Inflammatory macrophage (primary cell): ENCODE measurements at places on chromosomes 11 and 22.

DNA sequence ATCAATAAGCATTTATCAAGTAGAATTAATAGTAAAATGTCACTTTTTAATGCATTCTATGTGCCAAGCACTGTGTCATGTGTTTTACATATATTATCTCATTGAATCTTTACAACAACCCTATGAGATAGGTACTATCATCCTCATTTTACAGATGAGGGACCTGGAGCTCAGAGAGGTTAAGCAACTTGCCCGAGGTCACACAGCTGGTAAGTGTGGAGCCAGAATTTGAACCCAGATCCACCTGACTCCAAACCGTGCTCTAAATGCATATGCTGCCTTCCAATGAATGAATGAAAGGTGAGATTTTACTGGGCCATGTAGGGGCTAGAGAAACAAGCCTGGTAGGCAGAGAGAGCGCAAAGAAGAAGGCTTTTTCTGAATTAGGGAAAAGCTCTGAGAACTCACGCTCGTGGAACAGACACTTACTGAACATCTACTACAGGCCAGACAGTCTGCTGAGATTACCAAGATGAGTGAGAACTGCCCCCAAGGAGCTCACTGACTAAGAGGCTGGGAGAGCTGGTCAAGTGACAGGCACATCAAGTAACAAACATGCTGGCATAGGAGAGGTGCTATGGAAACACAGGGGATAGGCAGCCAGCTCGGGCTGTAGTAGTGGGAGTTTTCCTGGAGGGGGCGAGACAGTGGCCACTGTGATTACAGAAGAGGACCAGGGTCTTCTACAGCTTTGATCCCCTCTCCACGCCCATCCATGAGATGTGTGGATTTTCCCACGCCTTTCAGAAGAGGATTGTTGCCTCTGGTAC lies 4.4 kb downstream of the ABCG4 start:
- no peak for DNase-seq

DNA sequence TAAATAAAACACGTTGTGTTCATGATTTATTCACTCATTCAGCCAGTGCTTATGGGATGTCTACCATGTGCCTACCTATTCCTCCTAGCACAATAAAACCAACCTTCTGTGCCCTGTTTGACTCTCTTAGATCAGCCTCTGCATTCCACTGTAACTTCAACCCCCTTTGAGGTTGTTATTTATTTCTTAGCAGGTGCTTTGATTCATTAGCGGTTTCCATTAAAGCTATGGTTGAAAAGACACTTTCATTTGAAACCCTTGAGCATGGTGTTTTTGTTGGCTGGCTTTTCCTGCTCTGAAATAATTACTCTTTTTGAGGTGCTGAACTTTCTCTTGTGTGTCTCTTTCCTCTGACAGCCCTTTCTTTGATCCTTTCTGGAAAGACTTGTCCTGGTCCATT lies 570.6 kb upstream of the LARGE1 start:
- no peak for DNase-seq

GRCh38 chr22:47366026-47366767 lies 603.7 kb downstream of the TBC1D22A start:
- no peak for DNase-seq

GRCh38 chr22:30891781-30892180 lies 76.8 kb downstream of the MORC2 start:
- no peak for DNase-seq

DNA sequence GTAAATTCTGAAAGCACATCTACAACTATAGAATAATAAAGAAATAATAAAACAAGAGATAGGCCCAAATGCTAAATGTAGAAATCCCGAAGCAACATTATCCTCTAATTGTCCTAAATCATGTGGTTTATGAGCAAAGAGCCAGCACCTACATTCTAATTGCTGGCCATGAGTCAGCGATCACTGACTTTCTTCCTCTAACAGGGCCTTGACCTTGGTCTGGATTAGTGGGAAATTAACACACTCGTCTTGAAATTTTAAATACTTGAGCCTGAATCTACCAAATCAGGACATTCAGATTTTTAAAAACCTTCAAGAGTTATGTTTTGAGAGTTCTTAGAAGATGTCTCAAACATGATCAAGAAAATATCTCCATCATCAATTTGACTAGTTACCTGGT lies 727.6 kb downstream of the METTL15 start:
- no peak for DNase-seq

- DNase-seq, result no peak
Observed at GRCh38 chr22:38788846-38789245, 5.1 kb downstream of the DNAL4 start.

DNA sequence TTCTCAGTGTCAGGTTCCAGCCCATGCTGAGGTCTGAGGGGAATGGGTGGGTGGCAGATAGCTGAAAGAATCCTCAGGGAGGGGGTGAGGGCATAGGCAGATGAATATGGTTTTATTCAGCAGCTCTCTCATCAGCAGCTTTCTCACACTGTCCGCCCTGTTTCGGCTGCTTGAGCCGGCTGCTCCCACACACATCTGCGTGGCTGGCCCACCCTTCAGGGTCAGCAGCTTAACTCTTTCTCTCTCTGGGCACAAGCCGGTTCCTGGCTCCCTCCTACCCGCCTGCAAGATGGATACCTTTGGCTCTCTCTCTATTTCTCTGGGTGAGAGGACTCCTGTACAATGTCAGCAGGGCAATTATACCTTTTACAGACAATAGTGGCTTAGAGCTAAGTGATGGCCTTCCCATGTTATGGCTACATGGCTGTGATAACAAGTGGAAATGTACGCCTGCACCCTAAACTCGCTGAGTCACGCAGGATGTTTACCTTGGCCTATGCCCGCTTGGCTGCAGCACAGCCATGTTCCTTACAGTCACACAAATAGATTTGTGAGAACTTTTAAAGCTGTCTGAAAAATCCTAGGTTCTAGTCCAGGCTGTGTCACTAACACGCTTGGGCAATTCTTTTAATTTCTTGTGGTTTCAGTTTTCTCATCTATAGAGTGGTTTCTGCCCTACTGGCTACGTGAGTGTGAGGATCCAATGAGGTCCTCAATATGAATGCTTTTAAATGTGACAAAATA lies 4.1 kb downstream of the MMP20 start:
- DNase-seq, result no peak

DNA sequence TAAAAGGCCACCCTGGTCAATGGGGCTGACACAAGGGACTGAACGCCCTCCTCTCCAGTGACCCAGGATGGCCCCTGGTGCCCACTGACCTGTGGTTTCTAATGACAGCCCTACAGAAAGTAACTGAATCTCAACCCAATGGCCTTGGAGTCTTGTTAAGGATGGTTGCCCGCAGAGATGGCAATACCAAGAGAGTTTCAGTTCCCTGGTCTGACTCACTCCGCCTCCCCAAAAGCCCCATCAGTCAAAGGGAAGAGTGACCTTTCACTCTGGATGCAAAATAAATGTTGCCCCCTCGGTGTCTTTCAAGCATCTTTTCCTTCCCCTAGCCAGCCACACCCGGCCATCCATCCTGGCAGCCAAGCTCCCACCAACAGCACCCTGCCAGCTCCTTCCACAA lies 57.7 kb upstream of the ISX start:
- DNase-seq, result no peak

DNA sequence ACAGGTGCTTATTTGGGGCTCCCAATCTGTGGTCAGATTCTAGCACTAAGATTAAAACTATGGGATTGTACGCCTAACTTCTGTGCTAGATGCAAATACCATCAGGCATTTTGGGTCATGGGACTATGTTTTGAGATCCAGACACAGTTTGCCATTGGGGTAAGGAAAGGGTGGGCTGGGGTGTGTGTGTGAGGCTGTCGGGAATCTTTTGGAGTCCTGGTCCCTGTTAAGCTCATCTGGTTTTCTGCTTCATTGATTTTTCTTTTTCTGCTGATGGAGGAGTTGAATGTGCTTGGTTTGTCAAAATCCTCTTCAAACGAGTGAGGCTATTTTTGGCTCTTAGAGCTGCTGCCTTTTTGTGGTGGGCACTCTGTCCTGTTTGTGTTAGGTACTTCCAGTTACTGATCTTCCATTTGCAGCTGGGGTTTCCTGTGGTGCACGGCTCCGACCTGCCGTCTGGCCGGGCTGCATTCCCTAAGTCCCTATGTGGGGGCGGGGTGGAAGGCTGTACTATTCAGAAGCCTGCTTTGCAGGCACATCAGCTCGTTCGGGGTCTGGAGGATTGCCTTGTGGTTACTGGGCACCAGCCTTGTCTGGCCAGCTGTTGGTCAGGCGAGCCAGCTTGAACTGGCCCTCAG lies 2.9 kb downstream of the BCR start:
- no peak for DNase-seq

GRCh38 chr22:46303347-46303965 lies 6.8 kb downstream of the GTSE1 start:
- no peak for DNase-seq

DNA sequence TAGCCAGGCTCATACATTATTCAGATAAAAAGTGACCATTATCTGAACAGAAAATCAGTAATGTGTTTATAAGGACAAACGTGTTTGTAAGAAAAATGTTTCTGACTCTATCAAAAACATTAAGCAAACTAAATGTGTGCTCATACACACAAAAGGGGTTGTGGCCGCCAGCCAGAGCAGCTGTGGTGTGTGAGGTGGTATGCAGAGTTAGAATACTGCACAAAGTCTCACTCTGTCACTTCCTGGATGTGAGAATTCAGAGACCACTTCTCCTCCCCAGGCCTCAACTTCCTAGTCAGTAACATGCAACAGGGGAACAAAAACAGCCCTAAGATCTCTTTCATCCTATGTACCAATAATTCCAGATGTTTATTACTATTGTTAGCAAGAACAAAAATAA lies 9.4 kb downstream of the OR5B21 start:
- no peak for DNase-seq
